ENCODE measurements at places on chromosomes 3 and 15. TPM values are rescaled to one million over a fixed set of nuclear protein-coding genes. Genes with fewer than 3 reads are reported as not detected.

RTP1 gene
- not detected for total RNA-seq

ZNF592 gene
- 30.8 TPM for total RNA-seq

- DNase-seq: no peak
These were observed 469 bp downstream of the GUCA1C start for GRCh38 chr3:108953210-108953609.

DNA sequence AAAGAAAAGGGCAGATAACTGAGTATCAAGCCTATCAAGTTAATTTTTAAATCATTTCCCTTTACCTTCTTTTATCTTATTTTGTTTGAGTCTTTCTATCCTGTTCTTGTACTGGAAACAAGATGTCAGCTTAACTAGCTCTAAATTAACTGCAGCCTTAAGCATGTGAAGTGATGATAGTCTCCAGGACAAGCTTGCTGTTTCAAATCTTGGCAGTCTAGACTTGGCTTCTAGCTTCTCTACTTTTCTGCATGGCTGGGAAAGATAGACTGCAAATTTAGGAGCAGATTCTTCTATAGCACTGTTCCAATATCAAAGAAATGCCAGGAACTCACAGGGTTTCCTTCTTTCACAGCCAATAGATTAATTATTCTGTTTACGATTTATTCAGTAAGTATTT lies 1034.4 kb downstream of the TUSC7 start:
- DNase-seq: no peak

DNA sequence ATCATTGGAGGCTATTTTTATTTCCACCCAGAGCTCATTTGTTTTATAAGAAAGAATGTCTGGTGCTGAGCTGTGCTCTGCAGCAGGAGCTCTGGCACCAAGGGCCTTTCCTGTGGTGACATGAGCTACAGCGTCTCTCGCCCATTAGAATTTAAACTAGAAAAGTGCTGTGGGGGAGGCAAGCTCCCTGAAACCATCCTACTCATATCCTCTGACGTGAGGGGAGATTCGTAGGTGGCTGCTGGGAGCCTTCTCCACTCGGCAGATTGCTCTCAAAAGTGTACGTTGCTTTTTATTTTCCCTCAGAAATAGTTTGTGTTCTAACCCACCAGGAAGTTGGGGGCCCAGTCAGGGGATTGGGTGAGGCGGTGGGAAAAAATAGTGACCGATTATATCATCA lies 76.3 kb upstream of the ARHGEF3 start:
- peak; percentile 79 for DNase-seq

- no peak for DNase-seq
These were observed 237.5 kb downstream of the FOXP1 start for GRCh38 chr3:71346061-71346460.
